ENCODE measurements at places on chromosomes 12 and 14. TPM values are rescaled to one million over a fixed set of nuclear protein-coding genes. Genes with fewer than 3 reads are reported as not detected.

The ENDOU gene
- polyA plus RNA-seq: 0.25 TPM

The EIF2B1 gene
- polyA plus RNA-seq: 27.4 TPM

The OR6C75 gene
- polyA plus RNA-seq: not detected

The IQSEC3 gene
- polyA plus RNA-seq: 0.29 TPM

The ACSM4 gene
- polyA plus RNA-seq: not detected

The MUCL1 gene
- polyA plus RNA-seq: not detected

The NFATC4 gene
- polyA plus RNA-seq: 7.3 TPM

The CD27 gene
- not detected for polyA plus RNA-seq

The A2M gene
- polyA plus RNA-seq: 53.0 TPM

The CLEC7A gene
- 0.69 TPM for polyA plus RNA-seq

The ANG gene
- polyA plus RNA-seq: 3.5 TPM

The TPH2 gene
- polyA plus RNA-seq: not detected

The NTF3 gene
- polyA plus RNA-seq: 0.29 TPM

The TRPV4 gene
- polyA plus RNA-seq: 0.07 TPM

The PIANP gene
- 0.17 TPM for polyA plus RNA-seq

The TPPP2 gene
- polyA plus RNA-seq: 2.0 TPM

The ACOT6 gene
- not detected for polyA plus RNA-seq

The BICDL1 gene
- polyA plus RNA-seq: 0.05 TPM

The DCN gene
- polyA plus RNA-seq: 227 TPM

The RNU4-1 gene
- polyA plus RNA-seq: not detected

The IL23A gene
- 0.57 TPM for polyA plus RNA-seq

The SAMD4A gene
- polyA plus RNA-seq: 9.6 TPM

The NR4A1 gene
- 50.2 TPM for polyA plus RNA-seq

The ADAMTS20 gene
- polyA plus RNA-seq: not detected

The LAG3 gene
- polyA plus RNA-seq: 0.05 TPM

The IL26 gene
- not detected for polyA plus RNA-seq

The LTB4R gene
- 0.65 TPM for polyA plus RNA-seq

The GPR162 gene
- 0.60 TPM for polyA plus RNA-seq

The MYH6 gene
- 60.7 TPM for polyA plus RNA-seq

The SYT1 gene
- polyA plus RNA-seq: not detected

The SCNN1A gene
- polyA plus RNA-seq: 0.31 TPM

The COX8C gene
- polyA plus RNA-seq: 0.35 TPM

The OLR1 gene
- not detected for polyA plus RNA-seq

The CHFR gene
- 9.8 TPM for polyA plus RNA-seq

The ZC3H14 gene
- 28.5 TPM for polyA plus RNA-seq

The ALX1 gene
- not detected for polyA plus RNA-seq

The SLC25A47 gene
- 0.03 TPM for polyA plus RNA-seq

The SPTB gene
- 153 TPM for polyA plus RNA-seq

The ANKRD52 gene
- 33.6 TPM for polyA plus RNA-seq

The TOMM20L gene
- not detected for polyA plus RNA-seq

The MSI1 gene
- polyA plus RNA-seq: 0.03 TPM
